CD8-positive, alpha-beta memory T cell (primary cell): ENCODE measurements at places on chromosomes 12 and 14. TPM values are rescaled to one million over a fixed set of nuclear protein-coding genes. Genes with fewer than 3 reads are reported as not detected.

GRCh38 chr12:91690531-91690930 is 455.1 kb downstream of the BTG1 start:
- DNase-seq: no peak

ERP27 gene
- total RNA-seq: 2.1 TPM

DNA sequence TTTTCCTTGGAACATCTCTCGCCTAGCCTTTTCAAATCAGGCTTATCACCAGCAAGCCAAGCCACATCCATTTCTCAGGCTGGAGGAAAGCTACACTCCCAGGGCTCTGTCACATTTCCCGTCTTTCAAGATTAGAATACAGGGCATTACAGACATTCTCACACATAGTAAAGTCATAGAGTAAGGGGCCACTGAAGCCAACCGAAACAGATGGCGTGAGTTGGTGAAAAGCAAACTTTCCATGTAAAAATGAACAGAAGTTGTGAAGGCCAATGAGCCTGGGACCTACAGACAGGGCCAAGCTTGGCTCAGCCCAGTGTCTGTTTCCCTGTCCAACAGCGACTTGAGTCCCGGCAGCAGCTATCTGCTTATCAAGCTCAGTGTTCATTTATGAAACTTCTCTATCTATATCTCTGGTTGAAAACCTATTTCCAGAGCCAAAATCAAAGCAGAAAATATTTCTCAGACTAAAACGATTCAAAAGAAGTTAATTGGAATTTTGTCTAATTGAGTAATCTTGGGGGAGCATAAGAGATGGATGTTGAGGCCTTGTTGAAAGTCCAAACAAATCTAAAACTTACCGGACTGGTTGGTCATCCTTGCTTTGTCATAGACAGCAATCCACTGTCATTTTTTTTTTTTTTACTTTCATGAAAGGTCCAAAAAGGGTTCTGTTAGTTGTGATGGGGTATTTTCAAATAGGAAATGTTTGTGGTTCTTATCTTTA is 105.6 kb downstream of the DAAM1 start:
- DNase-seq: no peak

- no peak for DNase-seq
Observed at GRCh38 chr14:94989946-94990345, 167.4 kb downstream of the DICER1 start.

FGF23 gene
- not detected for total RNA-seq

KRT8 gene
- total RNA-seq: not detected

DTX1 gene
- total RNA-seq: 2.2 TPM

OLR1 gene
- total RNA-seq: 0.11 TPM

- peak; percentile 20 for DNase-seq
Observed at GRCh38 chr14:34722723-34723545, 8.5 kb upstream of the CFL2 start.

- no peak for DNase-seq
Observed at GRCh38 chr12:102879144-102879763, 37.8 kb downstream of the PAH start.

DNA sequence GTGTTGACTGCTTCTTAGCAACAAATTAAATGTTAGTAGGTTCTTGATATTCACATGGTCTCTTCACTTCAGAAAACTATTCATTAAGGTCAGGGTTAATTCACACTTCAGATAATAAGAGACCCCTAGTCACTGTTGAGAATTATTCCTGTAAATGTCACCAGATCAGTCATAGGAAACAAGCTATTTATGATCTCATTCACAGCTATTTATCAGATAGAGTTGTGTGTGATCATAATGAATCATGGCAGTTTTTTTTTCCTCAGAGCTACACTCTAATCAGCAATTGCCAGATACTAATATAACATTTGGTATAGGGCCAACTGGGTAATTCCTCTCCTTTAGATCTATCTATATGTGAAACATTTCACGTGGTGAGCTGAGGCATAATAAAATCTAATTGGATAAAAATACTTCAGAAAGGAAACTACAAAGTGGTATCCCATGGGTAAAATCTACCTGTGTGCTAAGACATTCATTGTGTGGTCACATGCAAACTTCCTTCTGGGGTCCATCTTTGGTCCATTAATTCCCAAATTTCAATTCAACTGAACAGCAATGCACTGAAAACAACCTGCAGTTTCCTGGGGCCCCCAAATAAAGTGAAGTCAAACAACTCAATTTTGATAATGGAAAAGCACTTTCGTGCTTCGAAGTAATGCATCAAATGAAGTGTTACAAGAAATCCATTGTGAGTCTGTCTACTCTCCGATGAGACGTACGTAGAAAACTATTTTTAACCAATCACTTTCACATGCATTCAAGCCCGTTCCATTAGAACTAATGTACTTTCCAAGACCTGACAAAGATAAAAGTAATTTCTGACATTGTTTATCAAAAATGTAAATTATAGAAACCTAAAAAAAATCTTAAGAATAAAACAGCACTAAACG is 197.0 kb downstream of the ACSS3 start:
- DNase-seq: no peak

- peak; percentile 34 for DNase-seq
Observed at GRCh38 chr14:22973217-22974032, 8.9 kb downstream of the AJUBA start.
